Liver (tissue), 10 donors: ENCODE measurements at places on chromosomes 2 and 18.

DNA sequence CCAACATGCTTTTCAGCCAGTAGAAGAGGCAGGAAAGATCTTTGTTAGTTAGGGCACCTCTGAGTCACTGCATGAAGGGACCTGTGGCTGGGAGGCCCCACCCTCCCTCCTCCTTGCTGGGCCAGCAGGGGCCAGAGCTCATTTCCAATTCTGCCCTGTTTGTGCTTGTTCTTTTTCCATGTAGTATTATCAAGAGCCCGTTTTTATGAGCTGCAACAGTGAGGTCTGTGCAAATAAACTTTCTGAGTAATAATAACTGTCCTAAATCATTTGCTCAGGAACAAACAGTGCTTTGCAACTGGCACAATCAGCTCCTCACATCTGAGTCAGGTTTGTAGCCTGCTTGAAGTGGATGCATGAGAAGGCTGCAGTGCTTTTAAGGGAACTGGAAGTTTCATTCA is 128.0 kb downstream of the ARL4C start:
- H3K4me3 ChIP-seq, result no peak overlapping the region
- H3K27me3 ChIP-seq, result no peaks in the 10 kb centered on the region
- no peaks in the 10 kb centered on the region for H3K36me3 ChIP-seq

DNA sequence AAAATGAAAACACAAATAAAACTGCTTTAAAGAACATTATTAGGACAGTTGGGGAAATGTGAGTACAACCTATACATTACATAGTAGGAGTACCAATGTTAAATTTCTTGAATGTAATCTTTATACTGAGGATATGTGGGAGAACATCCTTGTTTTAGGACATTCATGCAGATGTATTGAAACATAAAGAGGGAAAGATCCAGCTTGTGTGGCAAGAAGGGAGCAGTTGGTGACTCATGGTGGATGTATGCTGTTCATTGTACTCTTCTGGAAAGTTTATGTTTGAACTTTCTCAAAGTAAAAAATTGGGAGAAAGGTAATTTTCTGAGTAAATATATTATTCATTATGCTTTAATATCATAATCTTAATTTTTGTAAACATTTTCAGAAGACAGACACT is 132.1 kb upstream of the DLGAP1 start:
- no peaks in the 10 kb centered on the region for H3K27me3 ChIP-seq
- no peak overlapping the region for H3K4me3 ChIP-seq
- peaks cover 10% of the 10 kb centered on the region for H3K4me1 ChIP-seq
- DNase-seq, result no peak

- H3K4me3 ChIP-seq, result no peak overlapping the region
- H3K27ac ChIP-seq, result no peak overlapping the region
- H3K36me3 ChIP-seq, result no peaks in the 10 kb centered on the region
- H3K4me1 ChIP-seq, result peaks cover 9% of the 10 kb centered on the region
- no peak for DNase-seq
- H3K27me3 ChIP-seq, result no peaks in the 10 kb centered on the region
Observed at GRCh38 chr18:22552254-22552653, 134.5 kb upstream of the CTAGE1 start.

DNA sequence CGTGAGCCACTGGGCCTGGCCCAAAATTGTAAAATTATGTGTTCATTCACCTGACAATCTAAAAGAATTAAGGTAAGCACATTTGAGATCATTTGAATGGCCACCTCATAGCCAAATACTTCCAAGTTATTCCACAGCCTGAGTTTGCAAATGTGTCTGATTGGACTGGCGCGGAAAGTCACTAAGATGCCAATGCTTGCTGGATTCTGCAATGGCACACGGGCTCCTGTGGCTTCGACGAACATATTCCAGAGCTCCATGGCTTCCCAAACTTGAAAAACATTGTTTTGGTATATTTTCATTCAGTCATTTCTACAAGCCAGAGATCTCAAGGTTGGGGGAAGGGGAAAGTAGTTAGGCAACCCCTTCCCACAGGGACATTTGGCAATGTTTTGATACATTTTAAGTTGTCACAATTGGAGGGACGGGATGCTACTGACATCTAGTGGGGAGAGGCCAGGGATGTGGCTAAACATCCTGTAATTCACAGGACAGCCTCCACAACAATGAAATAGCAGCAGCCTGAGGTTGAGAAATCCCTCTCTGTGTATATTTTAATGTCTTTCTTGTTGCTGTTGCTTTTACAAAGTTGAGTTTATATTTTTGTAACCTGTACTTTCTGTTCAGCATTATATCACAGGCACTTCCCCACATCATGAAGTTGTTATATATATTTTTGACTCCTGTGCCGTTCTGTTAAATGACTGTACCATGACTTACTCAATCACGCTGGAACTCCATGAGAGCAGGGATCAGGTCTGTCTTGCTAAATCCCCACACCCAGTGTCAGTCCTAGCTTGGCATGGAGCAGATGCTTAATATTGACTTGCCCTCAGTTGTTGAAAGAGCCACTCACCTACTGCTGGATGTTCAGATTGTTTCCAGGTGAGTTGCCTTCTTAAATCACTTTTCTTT is 56.9 kb downstream of the COL4A4 start:
- no peak overlapping the region for H3K4me3 ChIP-seq
- DNase-seq, result peak; percentile 59
- H3K27me3 ChIP-seq, result no peaks in the 10 kb centered on the region

DNA sequence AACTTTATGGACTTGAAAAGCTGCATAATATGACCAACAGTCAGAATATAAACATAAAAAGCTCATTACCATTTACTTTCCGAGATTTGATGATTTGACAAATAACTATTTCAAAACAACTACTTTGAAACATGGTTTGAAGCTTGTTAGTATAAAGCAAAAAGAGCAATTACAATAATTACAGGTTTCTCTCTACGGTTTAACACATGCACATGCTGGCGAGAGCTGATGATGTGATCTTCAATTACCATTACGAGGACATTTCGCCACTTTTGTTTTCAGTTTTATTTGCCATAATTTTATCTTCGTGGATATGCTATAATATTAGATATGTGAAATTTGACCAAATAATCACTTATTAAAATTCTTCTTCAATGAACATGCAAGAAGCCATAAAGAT is 270.1 kb downstream of the TCF4 start:
- H3K4me1 ChIP-seq, result no peaks in the 10 kb centered on the region
- H3K4me3 ChIP-seq, result no peak overlapping the region
- no peak for DNase-seq
- H3K27ac ChIP-seq, result no peak overlapping the region
- no peaks in the 10 kb centered on the region for H3K27me3 ChIP-seq

- no peaks in the 10 kb centered on the region for H3K27me3 ChIP-seq
- H3K27ac ChIP-seq, result no peak overlapping the region
- DNase-seq, result no peak
- no peak overlapping the region for H3K4me3 ChIP-seq
- no peaks in the 10 kb centered on the region for H3K36me3 ChIP-seq
- H3K4me1 ChIP-seq, result no peaks in the 10 kb centered on the region
Observed at GRCh38 chr18:34942975-34943374, 98.2 kb upstream of the MAPRE2 start.

DNA sequence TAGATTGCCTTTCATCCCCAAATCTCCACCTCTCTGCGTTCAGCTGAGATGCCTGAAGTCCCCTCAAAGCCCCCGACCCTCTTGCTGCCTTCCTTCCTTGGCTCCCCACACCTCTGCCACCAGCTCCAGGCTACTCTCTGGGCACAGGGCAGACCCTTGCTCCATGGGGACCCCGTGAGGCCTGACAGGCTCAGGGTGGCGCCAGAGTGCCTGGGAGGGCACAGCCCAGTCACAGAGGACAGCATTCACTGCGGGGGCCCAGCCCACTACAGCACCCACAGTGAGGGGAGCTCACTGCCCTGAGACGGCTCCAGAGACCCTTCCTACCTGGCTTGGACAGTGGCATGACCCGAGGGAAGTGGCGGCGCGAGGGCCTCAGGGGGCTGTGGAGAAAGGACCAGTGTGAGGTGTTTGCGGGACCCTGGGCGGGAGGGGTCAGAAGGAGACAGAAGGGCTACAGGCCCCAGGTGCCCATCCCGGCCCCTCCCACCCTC is 51.0 kb downstream of the AQP12A start:
- no peaks in the 10 kb centered on the region for H3K4me1 ChIP-seq
- DNase-seq, result no peak
- no peaks in the 10 kb centered on the region for H3K27me3 ChIP-seq
- H3K36me3 ChIP-seq, result no peaks in the 10 kb centered on the region

DNA sequence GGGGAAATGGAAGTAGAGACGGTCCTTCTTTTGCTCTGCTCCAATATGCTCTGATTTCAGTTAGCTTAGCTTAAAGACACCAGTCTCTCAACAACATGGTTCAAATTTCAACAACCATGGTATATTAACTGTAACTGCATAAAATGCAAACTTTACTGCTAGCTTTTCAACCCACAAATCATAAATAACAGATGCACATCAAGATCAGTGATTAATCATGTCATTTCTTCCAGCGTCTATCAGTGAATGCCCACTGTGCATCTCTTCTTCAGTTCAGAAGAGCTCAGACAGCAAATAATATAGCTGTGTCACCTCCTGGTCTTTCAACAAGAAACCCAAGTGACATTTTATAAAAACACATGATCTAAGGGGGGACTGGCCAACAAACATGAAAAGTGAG is 12.6 kb downstream of the PECR start:
- H3K4me3 ChIP-seq, result no peak overlapping the region
- no peak for DNase-seq
- no peak overlapping the region for H3K27ac ChIP-seq
- H3K36me3 ChIP-seq, result peaks cover 9% of the 10 kb centered on the region
- H3K4me1 ChIP-seq, result peaks cover 54% of the 10 kb centered on the region
- no peaks in the 10 kb centered on the region for H3K27me3 ChIP-seq

GRCh38 chr2:38886063-38886462 is 3.6 kb upstream of the ARHGEF33 start:
- no peaks in the 10 kb centered on the region for H3K36me3 ChIP-seq
- H3K4me3 ChIP-seq, result no peak overlapping the region
- H3K4me1 ChIP-seq, result no peaks in the 10 kb centered on the region

- H3K4me3 ChIP-seq, result no peak overlapping the region
- DNase-seq, result no peak
- H3K27ac ChIP-seq, result no peak overlapping the region
- H3K36me3 ChIP-seq, result no peaks in the 10 kb centered on the region
Observed at GRCh38 chr2:58769864-58770234, 528.7 kb upstream of the FANCL start.

- H3K27me3 ChIP-seq, result no peaks in the 10 kb centered on the region
- no peak overlapping the region for H3K27ac ChIP-seq
- no peak for DNase-seq
- no peaks in the 10 kb centered on the region for H3K36me3 ChIP-seq
- no peak overlapping the region for H3K4me3 ChIP-seq
- peaks cover 2% of the 10 kb centered on the region for H3K4me1 ChIP-seq
Observed at GRCh38 chr2:128502638-128503246, 184.1 kb upstream of the HS6ST1 start.

GRCh38 chr2:144607891-144608521 is 88.1 kb upstream of the ZEB2 start:
- H3K36me3 ChIP-seq, result no peaks in the 10 kb centered on the region
- no peaks in the 10 kb centered on the region for H3K4me1 ChIP-seq
- H3K4me3 ChIP-seq, result no peak overlapping the region
- H3K27ac ChIP-seq, result no peak overlapping the region
- H3K27me3 ChIP-seq, result no peaks in the 10 kb centered on the region

GRCh38 chr2:122535960-122536505 is 780.6 kb downstream of the TSN start:
- no peaks in the 10 kb centered on the region for H3K4me1 ChIP-seq
- H3K27ac ChIP-seq, result no peak overlapping the region
- no peaks in the 10 kb centered on the region for H3K27me3 ChIP-seq
- H3K36me3 ChIP-seq, result no peaks in the 10 kb centered on the region
- H3K4me3 ChIP-seq, result no peak overlapping the region
- DNase-seq, result no peak

GRCh38 chr2:14081521-14081920 is 551.0 kb upstream of the LRATD1 start:
- no peaks in the 10 kb centered on the region for H3K27me3 ChIP-seq
- no peaks in the 10 kb centered on the region for H3K36me3 ChIP-seq
- no peak overlapping the region for H3K4me3 ChIP-seq
- H3K27ac ChIP-seq, result no peak overlapping the region

DNA sequence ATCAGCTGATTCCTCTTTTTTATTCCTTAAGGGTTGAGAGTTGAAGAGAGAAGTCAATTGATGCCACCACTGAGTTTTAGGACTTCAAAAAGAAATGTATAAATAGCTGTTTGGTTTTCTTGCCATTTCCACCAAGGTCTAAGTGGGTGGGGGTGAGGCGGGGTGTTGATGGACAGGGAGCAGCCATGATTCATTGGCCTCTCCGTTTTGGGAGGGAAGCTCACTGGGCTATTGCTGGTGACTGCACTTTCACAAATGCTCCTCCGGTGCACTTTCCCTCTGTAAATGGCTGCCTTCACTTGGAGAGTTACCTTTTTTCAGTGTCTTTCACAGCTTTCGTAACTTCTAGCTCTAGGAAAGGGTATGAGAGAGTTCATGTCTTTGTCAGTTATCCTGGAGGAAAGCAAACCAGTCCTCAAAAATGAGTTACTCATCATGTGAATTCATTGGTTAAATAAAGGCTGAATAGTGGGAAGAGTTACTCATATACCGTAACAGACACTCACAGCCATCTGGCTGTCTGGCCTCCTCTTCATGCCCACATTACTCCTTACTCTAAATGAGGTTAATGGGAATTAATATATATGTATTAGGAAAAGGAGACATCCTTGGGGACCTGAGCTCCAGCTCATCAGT is 17.4 kb upstream of the CTAGE1 start:
- H3K4me1 ChIP-seq, result peaks cover 16% of the 10 kb centered on the region
- H3K4me3 ChIP-seq, result no peak overlapping the region
- H3K27me3 ChIP-seq, result no peaks in the 10 kb centered on the region
- H3K27ac ChIP-seq, result no peak overlapping the region

DNA sequence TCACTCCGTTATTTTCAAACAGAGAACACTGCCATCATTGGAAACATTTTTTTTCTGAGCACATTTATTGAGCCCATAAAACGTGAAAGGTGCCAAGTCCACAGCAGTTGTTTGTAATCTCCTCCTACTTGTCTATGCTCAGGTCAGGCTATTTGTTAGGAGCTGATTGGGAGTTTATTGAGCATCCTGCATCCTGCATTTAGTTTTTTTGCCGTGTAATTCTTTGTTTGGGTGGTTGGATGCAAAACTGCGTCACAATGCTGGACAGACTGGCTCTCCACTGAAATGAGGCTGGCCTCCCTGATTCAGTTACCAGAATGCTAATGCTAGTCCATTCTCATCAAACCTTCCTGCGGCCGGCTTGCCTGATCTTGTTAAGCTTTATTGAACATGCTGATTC is 71.4 kb downstream of the RAPGEF4 start:
- DNase-seq, result no peak
- no peaks in the 10 kb centered on the region for H3K4me1 ChIP-seq
- no peaks in the 10 kb centered on the region for H3K36me3 ChIP-seq
- no peak overlapping the region for H3K4me3 ChIP-seq
- H3K27me3 ChIP-seq, result no peaks in the 10 kb centered on the region

- H3K4me3 ChIP-seq, result no peak overlapping the region
- H3K36me3 ChIP-seq, result no peaks in the 10 kb centered on the region
- no peak for DNase-seq
- H3K27me3 ChIP-seq, result no peaks in the 10 kb centered on the region
Observed at GRCh38 chr2:101124643-101125366, 26.4 kb downstream of the TBC1D8 start.
